Inflammatory macrophage treated with lipopolysaccharide for 1 hour (primary cell): ENCODE measurements at places on chromosomes 2 and 18.

DNA sequence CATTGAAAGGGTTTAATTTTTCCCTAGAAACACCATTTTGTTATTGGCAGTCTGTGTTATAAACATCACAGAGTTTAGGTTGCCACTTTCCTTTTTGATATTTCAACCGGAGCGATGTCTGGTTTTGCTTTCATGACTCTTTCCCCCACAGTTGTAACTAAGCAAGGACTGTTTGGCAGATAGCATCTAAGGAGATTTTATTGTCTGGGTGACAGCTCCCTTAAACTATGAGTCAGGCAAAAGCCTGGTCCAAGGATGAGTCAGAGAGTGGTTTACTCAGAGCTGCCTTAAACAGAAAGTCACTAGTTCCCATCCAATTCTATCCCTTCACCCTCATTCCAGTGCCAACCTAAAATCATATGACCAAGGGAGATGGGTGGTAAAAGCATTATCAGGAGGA, 341.6 kb upstream of the VWC2L start:
- DNase-seq, result no peak

GRCh38 chr2:136404176-136404575, 286.2 kb upstream of the CXCR4 start:
- no peak for DNase-seq

DNA sequence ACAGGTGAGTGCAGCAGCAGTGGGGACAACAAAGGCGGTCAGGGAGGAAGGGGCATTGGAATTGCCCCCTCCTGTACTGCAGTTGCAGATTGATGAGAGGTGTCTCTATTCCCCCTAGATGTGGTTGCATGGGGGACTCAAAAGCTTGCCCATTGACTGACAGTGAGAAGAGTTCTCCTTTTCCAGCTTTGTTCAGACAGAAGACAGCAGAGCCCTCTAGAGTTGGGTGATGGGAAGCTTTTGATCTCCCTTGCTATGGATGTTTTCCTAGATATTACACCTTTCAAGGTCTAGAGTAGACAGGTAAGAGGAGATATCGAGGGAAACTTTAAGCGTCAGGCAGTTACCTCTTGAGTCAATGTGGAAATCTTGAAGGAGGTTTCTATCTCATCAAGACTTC, 2.9 kb downstream of the PROKR1 start:
- no peak for DNase-seq

DNA sequence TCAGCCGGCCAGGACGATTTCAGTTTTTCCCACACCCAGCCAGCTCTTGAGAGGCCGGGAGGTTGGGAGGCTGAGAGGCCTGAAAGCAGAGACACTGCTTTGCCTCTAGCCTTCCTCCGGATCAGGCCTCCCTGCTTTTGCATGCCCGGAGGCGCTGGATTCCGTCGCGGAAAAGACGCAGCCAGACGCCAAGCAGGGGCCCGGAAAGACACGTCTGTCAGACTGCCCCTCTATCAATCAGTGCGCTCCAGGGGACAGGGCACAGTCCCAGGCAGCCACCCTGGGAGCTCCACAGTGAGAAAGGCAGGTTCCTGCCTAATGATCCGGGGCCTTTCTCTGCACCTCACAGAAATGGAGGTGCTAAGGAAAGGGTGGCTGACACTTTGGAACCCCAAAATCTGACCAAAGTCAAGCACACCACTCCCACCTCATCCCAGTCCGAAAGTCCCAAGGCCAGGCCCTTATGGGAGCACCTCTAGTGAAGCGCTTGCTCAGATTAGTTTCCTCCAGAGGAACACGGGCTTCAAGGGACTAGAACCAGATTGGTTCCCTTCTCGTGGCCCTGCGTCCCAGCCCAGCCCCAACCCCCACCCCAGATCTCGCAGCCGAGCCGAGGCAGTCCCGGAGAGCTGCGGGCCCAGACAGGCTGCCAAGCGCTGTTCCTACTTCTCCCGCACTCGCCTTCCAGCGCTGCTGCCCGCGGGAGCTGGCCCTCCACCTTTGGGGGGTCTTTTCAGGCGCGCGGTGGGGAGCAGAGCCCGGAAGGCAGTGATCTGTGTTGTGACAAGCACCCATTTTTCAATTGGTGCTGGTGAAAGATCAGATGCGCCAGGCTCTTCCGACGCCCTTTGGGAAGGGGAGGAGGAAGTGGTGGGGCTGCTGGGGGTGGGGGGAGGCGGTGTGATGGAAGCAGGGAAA, 5.0 kb downstream of the DLX1 start:
- no peak for DNase-seq

- DNase-seq, result no peak
Measured at GRCh38 chr2:113174376-113174750, 592 bp downstream of the PSD4 start.

- DNase-seq, result peak; percentile 98
Measured at GRCh38 chr2:169478339-169478738, 955 bp upstream of the BBS5 start.

- DNase-seq, result peak; percentile 81
Measured at GRCh38 chr2:141557329-141558095, 573.3 kb downstream of the LRP1B start.

DNA sequence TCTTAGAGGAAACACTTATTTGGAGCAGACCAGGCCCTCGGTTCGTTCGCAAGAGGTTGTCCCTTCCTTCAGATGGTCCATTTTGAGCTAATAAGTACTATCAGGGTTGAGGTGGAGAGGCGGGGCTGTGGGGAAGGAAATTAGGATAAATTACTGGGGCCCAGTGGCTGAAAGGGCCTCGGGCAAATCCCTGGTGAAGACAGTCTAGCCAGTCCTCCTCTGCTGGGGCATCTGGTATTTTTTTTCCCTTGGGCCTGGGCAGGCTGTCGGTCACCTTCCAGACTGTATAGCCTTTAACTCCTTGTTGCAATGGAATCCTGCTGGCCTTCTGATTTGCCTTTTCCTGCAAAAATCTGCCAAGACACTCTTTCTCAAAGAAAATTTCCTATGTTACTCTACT, 1.7 kb upstream of the MYO3B start:
- DNase-seq, result no peak
